NCI-H460 (cell line): ENCODE measurements at places on chromosomes 3 and 15. TPM values are rescaled to one million over a fixed set of nuclear protein-coding genes. Genes with fewer than 3 reads are reported as not detected.

GRCh38 chr15:74845208-74845568, 2.2 kb upstream of the ULK3 start:
- no peak for DNase-seq

RAB6B gene
- 0.12 and 0.30 TPM in 2 replicates for total RNA-seq

GRCh38 chr3:70096376-70097066, 97.0 kb downstream of the SAMMSON start:
- no peak for DNase-seq

GRCh38 chr3:56915966-56916586, 114.3 kb upstream of the ARHGEF3 start:
- DNase-seq: no peak

DNA sequence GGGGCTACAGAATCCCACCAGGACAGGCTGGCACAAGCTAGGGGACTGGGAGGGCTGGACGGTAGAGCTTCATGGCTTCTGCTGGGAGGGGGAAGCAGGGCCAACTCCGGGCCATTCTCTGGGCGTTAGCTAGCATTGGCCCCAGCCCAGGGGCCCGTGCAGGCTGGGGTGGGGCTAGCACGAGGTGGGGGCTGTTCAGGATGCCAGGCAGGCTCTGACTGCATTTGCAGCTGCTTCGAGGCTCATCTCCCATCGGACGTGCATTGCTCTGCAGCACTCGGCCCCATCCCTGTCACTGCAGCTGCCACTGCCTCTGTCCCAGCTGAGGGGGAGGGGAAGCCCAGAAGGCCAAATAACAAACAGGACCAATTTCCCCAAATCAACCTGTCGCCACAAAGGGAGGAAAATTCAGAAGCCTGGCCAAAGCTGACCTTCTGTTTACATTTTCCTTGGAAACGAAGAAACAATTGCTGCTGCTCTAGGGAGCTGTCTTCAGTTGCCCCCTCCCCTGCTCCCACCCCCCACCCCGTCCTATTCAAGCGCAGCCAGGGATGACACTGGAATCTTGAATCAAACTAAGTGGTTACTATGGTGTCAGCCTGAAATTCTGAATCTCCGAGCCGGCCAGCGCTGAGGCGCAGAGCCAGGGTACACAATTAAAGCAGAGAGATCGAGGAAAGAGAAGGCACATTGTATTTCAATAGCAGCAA, 138.8 kb upstream of the PRR20G start:
- DNase-seq: no peak

DNA sequence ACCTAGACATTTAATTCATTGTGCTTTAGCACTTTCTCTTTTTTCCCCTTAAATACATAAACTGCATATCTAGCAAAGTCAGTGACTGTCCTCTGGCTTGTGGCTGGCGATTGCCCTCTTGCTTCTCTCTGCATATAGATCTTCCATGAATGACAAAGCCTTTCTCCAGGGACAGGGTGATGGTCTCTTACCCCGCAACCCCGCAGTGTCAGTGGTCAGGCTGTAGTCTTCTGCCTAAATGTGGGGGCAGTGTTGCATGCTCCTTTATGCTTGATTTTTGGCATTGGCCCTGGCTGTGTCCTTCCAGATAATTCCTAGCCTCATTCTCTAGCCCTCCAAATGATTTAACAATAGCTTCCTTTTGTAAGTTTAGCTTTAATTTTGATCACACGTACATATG, 407.8 kb downstream of the GABRB3 start:
- DNase-seq: no peak
